H1 (cell line): ENCODE measurements at places on chromosomes 6 and 20. TPM values are rescaled to one million over a fixed set of nuclear protein-coding genes. Genes with fewer than 3 reads are reported as not detected.

GRCh38 chr6:161029195-161029809 lies 37.7 kb downstream of the MAP3K4 start:
- H3K4me1 ChIP-seq, result no peaks in the 10 kb centered on the region
- no peak for DNase-seq
- no peak overlapping the region for H3K27ac ChIP-seq
- no peak overlapping the region for H3K4me3 ChIP-seq
- no peaks in the 10 kb centered on the region for H3K27me3 ChIP-seq

DNA sequence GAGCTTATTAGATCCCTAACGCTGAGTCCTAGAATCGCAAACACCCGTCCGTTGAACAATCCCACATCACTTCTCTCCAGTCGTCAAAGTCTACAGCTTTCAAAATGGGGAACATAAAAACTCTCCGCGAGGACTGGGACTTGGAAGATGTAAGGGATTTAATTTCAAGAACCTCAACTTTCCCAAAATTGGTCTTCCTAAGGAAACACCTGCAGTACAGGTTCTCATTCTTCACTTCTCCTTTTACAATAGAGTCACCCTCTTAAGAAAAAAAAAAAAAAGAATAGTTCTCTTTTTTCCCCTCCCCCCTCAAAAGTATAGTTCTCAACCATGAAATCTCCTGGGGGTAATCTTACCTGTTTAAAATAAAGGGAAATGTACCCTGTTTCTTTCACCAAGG lies 6.6 kb upstream of the ZBTB22 start:
- H3K4me1 ChIP-seq, result peaks cover 10% of the 10 kb centered on the region
- no peak for DNase-seq
- H3K27ac ChIP-seq, result no peak overlapping the region
- H3K27me3 ChIP-seq, result no peaks in the 10 kb centered on the region

GRCh38 chr6:108632441-108632840 lies 71.7 kb downstream of the FOXO3 start:
- H3K27me3 ChIP-seq, result no peaks in the 10 kb centered on the region
- H3K27ac ChIP-seq, result no peak overlapping the region
- H3K4me1 ChIP-seq, result peaks cover 3% of the 10 kb centered on the region; the same call in 1 of the 2 replicates
- no peak for DNase-seq

Gene ENPP5
- 7.6 and 7.8 TPM in 2 replicates for total RNA-seq

Gene LGSN
- total RNA-seq, result 0.19 TPM in 1 of 2 replicates, not detected in the other

DNA sequence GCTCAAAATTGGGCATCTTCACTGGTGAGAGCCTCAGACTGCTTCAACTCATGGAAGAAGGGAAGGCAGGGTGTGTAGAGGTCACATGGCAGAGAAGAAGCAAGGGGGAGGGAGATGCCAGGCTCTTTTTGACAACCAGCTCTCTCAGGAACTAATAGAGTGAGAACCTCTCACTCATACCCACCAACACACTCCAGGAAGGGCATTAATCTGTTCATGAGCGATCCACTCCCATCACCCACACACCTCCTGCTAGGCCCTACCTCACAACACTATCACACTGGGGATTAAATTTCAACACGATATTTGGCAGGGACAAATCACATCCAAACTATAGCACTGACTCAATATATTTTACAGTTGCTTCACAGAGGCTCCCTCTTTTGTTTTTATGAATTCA lies 2.0 kb downstream of the MSH5 start:
- H3K27me3 ChIP-seq, result no peaks in the 10 kb centered on the region
- no peak overlapping the region for H3K4me3 ChIP-seq
- H3K4me1 ChIP-seq, result peaks cover 19% of the 10 kb centered on the region
- H3K27ac ChIP-seq, result no peak overlapping the region

Gene TMEM151B
- total RNA-seq, result 15.5 and 15.7 TPM in 2 replicates

- H3K27ac ChIP-seq, result no peak overlapping the region
- no peak overlapping the region for H3K4me3 ChIP-seq
- no peak for DNase-seq
- H3K36me3 ChIP-seq, result no peaks in the 10 kb centered on the region
These were observed 4.1 kb downstream of the TTLL2 start for GRCh38 chr6:167329014-167329413.

DNA sequence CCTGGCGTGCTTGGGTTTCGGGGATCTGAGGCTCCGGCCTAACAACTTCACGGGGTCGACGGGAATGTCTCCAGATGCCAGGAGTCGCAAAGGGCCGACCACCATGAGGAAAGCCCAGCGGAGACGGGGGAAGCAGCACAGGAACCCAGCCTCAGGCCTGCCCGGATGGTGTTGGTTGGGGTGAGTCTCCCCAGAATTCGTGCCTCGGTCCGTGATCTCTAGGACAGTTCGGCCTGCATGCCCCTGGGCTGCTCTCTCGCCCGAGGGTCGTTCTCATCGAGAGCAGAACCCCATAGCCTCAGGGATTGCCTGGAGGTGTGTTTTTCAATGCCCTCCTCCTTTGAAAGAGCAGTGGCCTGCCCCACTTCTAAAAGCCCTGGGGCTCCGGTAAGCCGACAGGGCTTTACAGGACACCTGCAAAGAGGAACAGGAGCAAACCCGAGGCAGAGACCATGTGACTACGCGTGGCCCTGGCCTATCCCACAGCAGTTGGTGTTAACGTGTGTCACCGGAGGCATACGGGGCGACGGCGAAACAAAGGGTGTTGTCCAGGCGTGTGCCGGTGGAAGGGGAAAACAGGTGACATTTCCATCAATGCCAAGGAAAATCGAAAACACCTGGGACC lies 973.1 kb upstream of the DEFB115 start:
- no peak overlapping the region for H3K27ac ChIP-seq
- H3K27me3 ChIP-seq, result no peaks in the 10 kb centered on the region
- no peaks in the 10 kb centered on the region for H3K4me1 ChIP-seq
- no peak overlapping the region for H3K4me3 ChIP-seq
- H3K36me3 ChIP-seq, result no peaks in the 10 kb centered on the region

GRCh38 chr20:14378326-14378725 lies 40.9 kb upstream of the FLRT3 start:
- H3K27me3 ChIP-seq, result no peaks in the 10 kb centered on the region
- H3K36me3 ChIP-seq, result no peaks in the 10 kb centered on the region
- no peak for DNase-seq
- no peak overlapping the region for H3K4me3 ChIP-seq
- H3K27ac ChIP-seq, result no peak overlapping the region

GRCh38 chr6:145381941-145382340 lies 353.4 kb downstream of the EPM2A start:
- no peak overlapping the region for H3K4me3 ChIP-seq
- H3K27ac ChIP-seq, result no peak overlapping the region
- no peaks in the 10 kb centered on the region for H3K4me1 ChIP-seq
- no peaks in the 10 kb centered on the region for H3K36me3 ChIP-seq

- no peaks in the 10 kb centered on the region for H3K4me1 ChIP-seq
- no peak for DNase-seq
- H3K27ac ChIP-seq, result no peak overlapping the region
These were observed 462.5 kb upstream of the AGPAT4 start for GRCh38 chr6:161736326-161736725.

Gene VSTM2L
- total RNA-seq, result 1.3 and 1.6 TPM in 2 replicates

GRCh38 chr6:32252331-32253009 lies 28.6 kb upstream of the NOTCH4 start:
- H3K4me3 ChIP-seq, result no peak overlapping the region
- no peak for DNase-seq
- no peak overlapping the region for H3K27ac ChIP-seq
- H3K36me3 ChIP-seq, result no peaks in the 10 kb centered on the region
- peaks cover 4% of the 10 kb centered on the region; the same call in 1 of the 2 replicates for H3K4me1 ChIP-seq
- no peaks in the 10 kb centered on the region for H3K27me3 ChIP-seq

- no peaks in the 10 kb centered on the region for H3K27me3 ChIP-seq
- no peak for DNase-seq
- peaks cover 7% of the 10 kb centered on the region for H3K4me1 ChIP-seq
These were observed 172.7 kb upstream of the MARCKS start for GRCh38 chr6:113684382-113684901.

GRCh38 chr6:36735110-36736071 lies 37.8 kb downstream of the RAB44 start:
- no peak overlapping the region for H3K4me3 ChIP-seq
- no peaks in the 10 kb centered on the region for H3K27me3 ChIP-seq
- no peak for DNase-seq
- peaks cover 11% of the 10 kb centered on the region; the same call in 1 of the 2 replicates for H3K4me1 ChIP-seq

Gene ASXL1
- total RNA-seq, result 25.6 and 26.5 TPM in 2 replicates

GRCh38 chr6:40371095-40371494 lies 216.1 kb downstream of the LRFN2 start:
- H3K4me1 ChIP-seq, result no peaks in the 10 kb centered on the region
- H3K27ac ChIP-seq, result no peak overlapping the region
- DNase-seq, result no peak
- H3K36me3 ChIP-seq, result no peaks in the 10 kb centered on the region
- no peaks in the 10 kb centered on the region for H3K27me3 ChIP-seq

- H3K4me1 ChIP-seq, result peaks cover 23% of the 10 kb centered on the region
- H3K27ac ChIP-seq, result peak overlapping the region; percentile 41; the same call in 1 of the 2 replicates
- H3K36me3 ChIP-seq, result no peaks in the 10 kb centered on the region
These were observed 53.1 kb downstream of the NINL start for GRCh38 chr20:25532015-25532751.

- no peaks in the 10 kb centered on the region for H3K27me3 ChIP-seq
- H3K27ac ChIP-seq, result no peak overlapping the region
- H3K36me3 ChIP-seq, result no peaks in the 10 kb centered on the region
- H3K4me1 ChIP-seq, result no peaks in the 10 kb centered on the region
- no peak for DNase-seq
These were observed 881.8 kb upstream of the CITED2 start for GRCh38 chr6:140256248-140256647.

DNA sequence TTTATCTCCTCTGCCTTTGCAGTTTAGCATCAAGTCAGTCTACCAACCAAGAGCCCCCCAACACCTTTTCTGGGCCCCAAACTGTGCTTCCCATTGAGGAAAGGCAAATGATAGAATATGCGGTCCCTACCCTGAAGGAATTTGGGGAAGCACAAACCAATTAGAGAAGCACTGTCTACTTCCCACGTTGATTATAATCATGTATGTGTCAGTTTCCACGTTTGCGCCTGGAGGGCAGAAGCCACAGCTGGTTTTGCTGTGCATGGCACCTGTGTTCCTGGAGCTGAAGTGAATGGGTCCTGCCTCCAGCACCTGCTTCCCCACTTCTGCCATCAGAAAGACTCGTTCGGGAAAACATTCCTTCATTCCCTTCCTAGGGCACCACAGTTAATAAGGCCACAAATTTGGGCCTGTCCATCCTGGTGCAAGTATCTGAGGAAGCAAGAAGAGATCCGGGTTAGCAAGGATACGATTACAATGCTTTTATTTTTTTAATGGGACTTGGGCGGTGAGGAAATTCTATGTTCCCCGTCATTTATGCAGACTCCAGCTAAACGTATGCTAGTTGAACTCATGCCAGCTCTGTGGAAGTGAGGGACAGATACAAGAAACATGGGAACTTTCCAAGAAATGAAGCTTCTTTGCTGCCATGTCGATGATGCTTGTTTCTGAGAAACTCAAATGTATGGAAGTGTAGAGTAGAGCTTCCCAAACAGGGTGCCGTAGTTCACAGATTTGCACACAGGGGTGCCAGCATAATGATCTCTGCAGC lies 333.5 kb downstream of the NRN1 start:
- peaks cover 6% of the 10 kb centered on the region for H3K4me1 ChIP-seq
- H3K27ac ChIP-seq, result no peak overlapping the region; the same call in 1 of the 2 replicates
- no peaks in the 10 kb centered on the region for H3K27me3 ChIP-seq
- DNase-seq, result no peak

GRCh38 chr20:62918147-62918546 lies 8.2 kb downstream of the DIDO1 start:
- H3K4me1 ChIP-seq, result peaks cover 46% of the 10 kb centered on the region
- no peak overlapping the region for H3K27ac ChIP-seq
- DNase-seq, result no peak

DNA sequence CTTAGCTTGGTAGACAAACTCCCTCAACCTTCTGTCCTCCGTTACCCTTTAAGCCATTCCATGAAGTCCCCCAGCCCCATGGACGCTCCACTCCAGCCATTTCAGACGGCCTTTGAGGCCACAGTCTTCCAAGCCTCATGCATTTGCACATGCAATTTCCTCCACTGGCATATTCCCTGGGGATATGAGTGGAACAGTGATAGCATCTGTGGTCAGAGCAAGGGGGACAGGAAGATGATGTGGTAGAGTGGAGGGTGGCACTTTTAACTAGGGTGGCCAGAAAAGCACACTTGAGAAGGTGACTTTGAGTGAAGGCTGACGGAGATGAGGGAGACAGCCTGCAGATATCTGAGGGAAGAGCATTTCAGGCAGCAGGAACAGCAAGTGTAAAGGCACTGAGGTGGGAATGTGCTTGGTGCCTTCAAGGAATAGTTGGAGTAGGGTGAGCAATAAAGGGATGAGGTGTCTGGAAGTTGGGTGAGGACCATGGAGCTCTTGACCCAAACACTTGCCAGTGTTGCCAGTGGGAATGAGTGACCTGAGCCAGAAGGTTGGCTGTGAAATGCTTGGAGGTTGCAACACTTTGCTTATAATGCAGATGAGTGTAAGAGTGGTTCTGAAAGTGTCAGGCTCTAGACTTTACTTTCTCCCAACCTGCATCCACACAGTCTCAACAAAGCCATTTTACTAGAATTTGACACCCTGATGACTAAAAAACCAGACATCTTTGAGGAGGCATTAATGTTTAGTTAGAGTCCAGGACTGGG lies 275.6 kb upstream of the SUPT3H start:
- no peak for DNase-seq
- H3K27ac ChIP-seq, result no peak overlapping the region
- no peaks in the 10 kb centered on the region for H3K4me1 ChIP-seq
- H3K36me3 ChIP-seq, result no peaks in the 10 kb centered on the region

- no peaks in the 10 kb centered on the region for H3K27me3 ChIP-seq
- DNase-seq, result no peak
- H3K36me3 ChIP-seq, result no peaks in the 10 kb centered on the region
- H3K4me3 ChIP-seq, result no peak overlapping the region
- no peaks in the 10 kb centered on the region for H3K4me1 ChIP-seq
These were observed 168.7 kb downstream of the BTBD3 start for GRCh38 chr20:12086359-12086758.

DNA sequence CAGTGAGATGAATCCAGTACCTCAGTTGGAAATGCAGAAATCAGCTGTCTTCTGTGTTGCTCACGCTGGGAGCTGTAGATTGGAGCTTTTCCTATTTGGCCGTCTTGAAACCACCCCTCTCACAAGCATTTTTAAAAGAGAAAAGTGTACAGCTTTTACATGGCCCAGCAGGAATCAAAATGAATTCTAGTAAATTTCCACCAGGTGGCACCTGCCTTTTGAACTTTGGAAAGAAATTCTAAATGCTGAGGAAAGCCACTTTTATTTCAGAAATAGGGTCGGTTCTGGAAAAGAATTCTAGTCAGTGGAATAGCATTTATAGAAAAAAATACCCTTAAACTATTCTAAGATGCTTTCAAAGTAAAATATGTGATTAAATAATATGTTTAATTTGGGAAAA lies 647.8 kb downstream of the CD109 start:
- no peak for DNase-seq
- H3K4me1 ChIP-seq, result no peaks in the 10 kb centered on the region
- H3K27me3 ChIP-seq, result no peaks in the 10 kb centered on the region
- no peak overlapping the region for H3K4me3 ChIP-seq
- no peaks in the 10 kb centered on the region for H3K36me3 ChIP-seq

DNA sequence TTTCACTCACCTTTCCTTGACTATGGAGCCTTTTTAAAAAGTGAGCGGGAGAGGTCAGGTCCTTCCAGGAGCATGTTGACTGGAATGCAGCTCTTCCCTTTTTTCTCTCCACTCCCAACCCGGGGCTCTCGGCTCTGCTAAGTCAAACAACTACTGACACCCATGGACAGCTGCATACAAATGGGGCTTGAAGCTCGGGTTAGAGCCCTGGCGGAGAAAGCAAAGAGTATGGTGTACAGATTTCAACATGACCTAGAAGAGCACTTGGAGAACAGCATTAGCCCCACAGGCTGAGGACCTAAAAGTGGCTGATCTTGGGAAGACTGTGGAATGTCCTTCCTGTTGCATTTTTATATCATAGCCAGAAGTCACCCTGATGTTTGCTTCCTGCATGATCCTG lies 162.0 kb upstream of the STMND1 start:
- H3K36me3 ChIP-seq, result no peaks in the 10 kb centered on the region
- no peaks in the 10 kb centered on the region for H3K27me3 ChIP-seq
- no peak for DNase-seq
- H3K27ac ChIP-seq, result no peak overlapping the region
